ENCODE measurements at places on chromosomes 12 and 14. TPM values are rescaled to one million over a fixed set of nuclear protein-coding genes. Genes with fewer than 3 reads are reported as not detected.

DNA sequence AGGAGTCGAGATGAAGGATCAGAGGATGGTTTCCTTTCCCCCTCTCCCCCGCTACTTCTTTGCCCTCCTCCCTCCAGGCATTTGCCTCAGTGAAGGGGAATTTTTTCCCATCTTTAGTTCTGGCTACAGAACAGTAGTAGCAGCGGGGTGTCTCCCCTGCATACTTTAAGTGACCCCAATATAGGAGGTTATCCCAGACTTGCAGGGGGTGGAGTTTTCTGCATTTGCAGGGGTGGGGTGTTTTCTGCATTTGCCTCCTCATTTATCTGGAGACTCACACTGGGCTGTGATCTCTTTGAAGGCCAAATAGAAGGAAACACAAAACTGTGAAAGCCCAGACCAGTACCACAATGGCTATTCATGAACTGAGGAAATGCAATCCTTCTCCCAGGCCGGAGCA, 19.8 kb downstream of the PTPRB start:
- DNase-seq, result no peak

DNA sequence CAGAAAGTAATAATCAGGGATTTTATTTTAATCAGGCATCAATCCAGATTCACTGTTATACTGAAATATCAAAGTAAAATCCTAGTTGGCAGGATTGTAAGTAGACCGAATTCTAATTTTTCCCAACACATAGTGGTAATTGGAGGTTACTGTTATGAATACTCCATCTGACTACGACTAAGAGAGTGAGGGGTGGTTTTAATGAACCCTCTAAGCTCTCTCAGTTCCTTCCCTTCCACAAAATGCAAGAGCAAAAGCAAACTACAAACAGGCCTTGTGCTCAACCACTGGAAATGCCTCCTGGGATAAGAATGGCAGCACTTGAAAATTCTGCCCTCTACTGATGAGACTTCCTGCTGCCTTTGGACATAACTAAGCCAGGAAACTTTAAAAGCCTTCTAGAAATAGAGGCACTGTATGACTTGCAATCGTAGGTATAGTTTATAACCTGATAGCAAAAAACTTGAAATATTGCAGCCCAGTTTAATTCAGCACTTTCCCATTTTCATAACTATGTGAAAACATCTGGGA, 184.8 kb downstream of the SLC16A7 start:
- no peak for DNase-seq

- no peak for DNase-seq
Measured at GRCh38 chr12:6372403-6373003, 2.9 kb downstream of the SCNN1A start.

DNA sequence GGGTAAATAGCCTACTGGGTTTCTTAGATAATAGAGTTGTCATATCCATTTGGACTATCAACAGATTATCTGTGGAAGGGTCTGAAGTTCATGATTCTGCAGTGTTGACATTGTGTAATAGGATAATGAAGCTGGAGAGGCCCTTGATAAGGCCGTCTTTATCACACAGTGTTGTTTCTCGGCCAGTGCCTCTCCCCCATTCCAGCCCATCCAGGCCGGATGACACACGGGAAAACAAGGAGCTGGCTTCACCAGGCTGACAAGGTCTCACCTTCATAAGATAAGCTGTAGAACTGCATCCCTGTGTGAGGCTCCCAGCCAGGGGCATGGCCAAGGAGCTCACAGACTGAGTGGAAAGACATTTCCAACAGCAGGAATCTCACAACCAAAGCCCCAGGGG, 8.7 kb upstream of the EML1 start:
- DNase-seq, result no peak

DNA sequence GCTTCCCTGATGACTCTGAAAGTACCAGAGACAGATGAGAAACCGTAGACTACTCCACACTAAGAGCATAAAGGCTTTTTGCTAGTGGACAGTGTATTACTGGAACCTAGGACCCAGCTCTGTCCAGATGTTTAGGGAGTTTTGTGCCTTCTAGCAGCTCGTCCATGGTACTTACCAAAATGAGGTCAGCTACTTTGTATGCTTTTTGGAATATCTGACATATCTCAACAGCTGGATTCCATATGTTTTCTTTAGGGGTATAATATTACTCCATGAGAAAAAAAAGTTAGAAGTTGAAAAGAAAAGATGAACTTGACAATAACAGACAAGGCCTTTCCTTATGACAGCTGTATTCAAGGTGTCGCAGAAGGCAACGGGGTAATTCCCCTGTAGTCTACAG, 32.1 kb upstream of the FRMD6 start:
- DNase-seq, result no peak

- peak; percentile 14 for DNase-seq
Measured at GRCh38 chr14:77681196-77682157, 26.3 kb downstream of the ALKBH1 start.

GRCh38 chr14:71202881-71203280, 295.6 kb downstream of the PCNX1 start:
- DNase-seq, result no peak

- DNase-seq, result no peak
Measured at GRCh38 chr12:12723681-12724420, 6.7 kb downstream of the CDKN1B start.

GRCh38 chr12:45577844-45578399, 151.6 kb upstream of the ARID2 start:
- no peak for DNase-seq

- DNase-seq, result no peak
Measured at GRCh38 chr14:57403521-57403864, 13.1 kb downstream of the NAA30 start.

DNA sequence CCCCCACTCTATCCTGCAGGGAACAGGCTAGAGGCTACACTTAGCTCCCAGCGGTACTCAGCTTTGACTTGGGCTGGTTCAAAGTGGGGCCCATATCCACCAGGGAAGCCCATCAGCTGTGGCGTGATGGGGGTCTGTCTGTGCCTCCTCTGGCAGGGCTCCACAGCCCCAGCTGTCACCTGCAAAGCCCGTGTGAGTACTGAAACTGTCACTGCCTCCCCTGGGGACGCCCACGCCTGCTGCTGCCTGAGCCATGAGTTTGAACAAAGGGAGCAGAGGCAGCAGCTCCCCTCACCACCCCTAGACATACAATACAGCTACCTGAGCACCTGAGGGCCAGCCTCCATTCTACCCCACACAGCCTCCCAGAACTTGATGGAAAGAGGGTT, 5.0 kb downstream of the REM2 start:
- DNase-seq, result no peak

DNA sequence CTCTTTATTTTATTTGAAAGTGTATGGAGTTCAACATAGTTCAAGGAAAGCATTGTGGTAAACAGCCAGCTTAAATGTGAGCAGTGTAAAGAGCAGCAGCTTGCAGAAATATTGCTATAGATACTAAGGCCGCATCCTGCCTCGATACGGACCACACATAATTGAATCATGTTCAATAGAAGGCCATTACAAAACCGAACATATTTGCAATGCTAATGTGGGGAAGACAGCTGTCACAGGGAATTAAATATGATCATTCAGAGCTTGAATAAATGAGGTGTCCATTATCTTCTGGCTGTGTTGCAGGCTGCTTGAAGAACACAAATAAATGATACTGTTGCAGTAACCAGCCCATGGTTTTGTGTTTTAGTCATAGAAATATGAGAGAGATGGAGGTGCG, 173.2 kb downstream of the BRMS1L start:
- DNase-seq, result no peak

KRT73 gene
- total RNA-seq, result not detected

TCTN1 gene
- total RNA-seq, result 61.5 TPM

METTL1 gene
- total RNA-seq, result 9.2 TPM

ADSS1 gene
- 49.3 TPM for total RNA-seq

TPPP2 gene
- 0.81 TPM for total RNA-seq

CELA1 gene
- not detected for total RNA-seq

SPTLC2 gene
- 44.2 TPM for total RNA-seq

ADAM21 gene
- total RNA-seq, result 0.40 TPM

BMP4 gene
- 44.2 TPM for total RNA-seq

TMEM30B gene
- 97.8 TPM for total RNA-seq

GLIPR1L2 gene
- total RNA-seq, result 0.78 TPM

ASCL1 gene
- total RNA-seq, result not detected

PPM1H gene
- total RNA-seq, result 73.4 TPM

All from mucosa of gallbladder (tissue), 1 donor.